Ovary (tissue), 10 donors: ENCODE measurements at places on chromosomes 12 and 14. TPM values are rescaled to one million over a fixed set of nuclear protein-coding genes. Genes with fewer than 3 reads are reported as not detected.
A peak's percentile ranks its signal among the peaks of the same experiment; 100 is the strongest.

- no peaks in the 10 kb centered on the region for H3K27me3 ChIP-seq
- peaks cover 2% of the 10 kb centered on the region for H3K4me1 ChIP-seq
- no peak for DNase-seq
- H3K36me3 ChIP-seq, result no peaks in the 10 kb centered on the region
These were observed 1.8 kb downstream of the ABCC9 start for GRCh38 chr12:21939435-21939834.

GRCh38 chr14:56135001-56135400, 16.8 kb downstream of the PELI2 start:
- DNase-seq, result peak; percentile 33
- no peak overlapping the region for H3K27ac ChIP-seq
- H3K36me3 ChIP-seq, result no peaks in the 10 kb centered on the region

Gene BMAL2
- 0.87 TPM for total RNA-seq

Gene SOAT2
- total RNA-seq, result 0.72 TPM

Gene NCKAP5L
- 22.8 TPM for total RNA-seq
